ENCODE measurements at places on chromosomes 5 and 9.

GRCh38 chr5:177300236-177300880 lies 3.2 kb downstream of the RAB24 start:
- peak; percentile 34 for DNase-seq

DNA sequence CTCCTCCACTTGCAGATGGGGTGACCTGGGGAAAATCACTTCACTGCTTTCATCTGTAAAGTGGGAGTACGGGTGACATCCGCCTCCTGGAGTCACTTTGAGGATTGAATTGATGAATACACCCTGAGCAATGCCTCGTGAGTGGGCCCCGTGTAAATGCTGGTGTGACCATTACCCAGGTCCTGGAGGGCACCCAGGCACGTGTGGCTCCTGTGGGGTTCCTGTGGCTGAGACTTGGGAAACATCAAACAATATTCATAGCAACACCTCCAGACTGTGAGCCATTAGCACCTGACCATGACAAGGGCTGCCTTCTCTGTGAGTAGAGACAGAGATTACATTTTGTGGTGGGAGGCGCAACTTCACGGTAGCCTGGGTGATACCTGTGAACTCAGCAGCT lies 11.4 kb downstream of the MRPL36 start:
- DNase-seq = no peak

GRCh38 chr5:116370149-116370548 lies 204.5 kb downstream of the SEMA6A start:
- DNase-seq = no peak

GRCh38 chr9:20563917-20564316 lies 58.4 kb downstream of the MLLT3 start:
- no peak for DNase-seq

- DNase-seq = no peak
Measured at GRCh38 chr5:54994628-54995027, 9.2 kb upstream of the ESM1 start.

GRCh38 chr5:6338135-6338534 lies 40.2 kb downstream of the MED10 start:
- no peak for DNase-seq

- no peak for DNase-seq
Measured at GRCh38 chr5:10556289-10556807, 7.5 kb upstream of the ANKRD33B start.

DNA sequence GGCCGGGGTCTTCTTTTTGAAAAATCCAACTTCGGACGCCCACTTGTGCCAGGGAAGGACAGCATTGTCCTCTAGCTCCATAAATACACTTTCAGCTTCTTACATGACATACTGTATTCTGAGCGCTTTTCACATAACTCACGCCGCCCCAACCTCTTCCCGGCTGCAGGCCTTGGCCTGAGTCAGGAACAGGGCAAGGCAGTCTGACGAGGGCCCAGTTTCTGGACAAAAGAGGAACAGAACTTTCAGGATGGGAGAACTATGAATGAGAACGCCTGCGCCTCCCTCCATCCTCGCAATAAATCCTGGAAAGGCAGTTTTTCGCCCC lies 650 bp downstream of the DCTN4 start:
- DNase-seq = no peak

GRCh38 chr5:116013936-116014335 lies 18.3 kb upstream of the ARL14EPL start:
- no peak for DNase-seq
